H7 (cell line): ENCODE measurements at places on chromosomes 5 and 9.

DNA sequence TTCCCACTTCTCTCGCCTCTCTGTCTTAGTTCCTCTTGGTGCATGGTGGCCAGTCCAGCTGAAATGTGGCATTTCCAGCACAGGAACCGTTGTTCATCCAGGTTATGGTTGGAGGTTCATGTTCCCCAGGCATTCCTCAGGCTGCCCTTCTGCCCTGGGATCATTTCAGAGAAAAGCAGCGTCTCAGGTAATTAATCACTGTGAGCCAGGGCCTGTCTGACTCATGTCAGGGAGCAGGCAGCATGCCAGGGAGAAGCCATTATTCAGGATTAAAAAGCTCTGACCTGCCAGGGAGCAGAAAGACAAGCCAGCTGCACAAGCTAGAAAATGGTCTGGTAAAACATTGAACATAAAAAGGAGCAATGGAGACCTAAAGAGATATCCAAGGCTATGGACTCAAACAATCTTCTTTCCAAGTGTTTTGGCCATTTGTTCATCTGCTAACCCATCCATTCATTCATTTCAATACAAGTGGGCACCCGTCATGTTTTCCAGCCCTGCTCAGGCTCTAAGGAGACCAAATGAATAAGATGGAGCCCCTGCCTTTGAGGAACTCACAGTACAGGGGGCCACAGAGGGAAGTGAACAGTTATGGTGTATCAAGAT, 241.4 kb downstream of the DRD1 start:
- DNase-seq, result no peak

GRCh38 chr9:77714077-77714549, 66.0 kb upstream of the GNA14 start:
- no peak for DNase-seq

DNA sequence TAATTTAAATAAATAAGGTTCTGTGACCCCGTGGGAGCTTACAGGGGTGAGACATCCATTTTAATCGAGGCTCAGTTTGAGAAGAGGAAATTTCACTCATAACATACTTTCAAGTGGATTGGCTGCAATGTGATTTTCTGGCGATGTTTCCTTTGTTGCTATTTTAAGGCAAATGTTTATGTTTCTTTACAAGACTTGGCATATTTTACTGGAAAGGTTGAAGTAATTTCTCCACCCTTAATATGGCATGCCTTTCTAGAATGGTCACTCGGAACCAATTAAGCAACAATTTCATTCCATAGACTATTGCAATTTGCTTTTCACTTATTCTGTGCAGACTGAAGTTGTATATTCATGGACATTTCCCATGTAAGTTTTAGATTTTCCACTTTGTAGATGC, 438.0 kb upstream of the WWC1 start:
- no peak for DNase-seq

DNA sequence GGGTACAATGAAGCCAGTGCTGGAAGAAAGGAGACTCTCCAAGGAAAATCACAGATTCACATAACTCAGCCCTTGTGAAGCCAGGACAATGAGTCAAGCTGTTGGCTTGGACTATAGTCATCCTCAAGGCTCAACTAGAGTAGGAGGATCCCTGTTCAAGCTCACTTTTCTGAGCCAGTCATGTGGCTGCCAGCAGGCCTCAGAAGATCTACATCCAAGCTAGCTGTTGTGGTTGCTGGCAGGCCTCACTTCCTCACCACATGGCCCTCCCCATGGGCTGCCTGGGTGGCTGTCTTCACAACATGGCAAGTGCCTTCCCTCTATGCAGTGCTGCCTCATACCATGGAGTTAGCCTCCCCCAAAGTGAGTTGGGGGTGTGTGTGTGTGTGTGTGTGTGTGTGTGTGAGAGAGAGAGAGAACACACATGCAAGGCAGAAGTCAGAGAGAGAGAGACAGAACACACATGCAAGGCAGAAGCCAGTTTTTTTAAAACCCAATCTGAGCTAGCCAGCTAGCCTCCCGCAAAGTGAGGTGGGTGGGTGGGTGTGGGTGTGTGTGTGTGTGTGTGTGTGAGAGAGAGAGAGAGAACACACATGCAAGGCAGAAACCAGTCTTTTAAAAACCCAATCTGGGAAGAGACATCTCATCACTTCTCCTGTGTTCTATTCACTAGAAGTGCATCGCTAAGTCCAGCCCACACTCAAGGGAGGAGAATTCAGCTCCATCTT, 17.1 kb downstream of the SCAI start:
- DNase-seq, result no peak

DNA sequence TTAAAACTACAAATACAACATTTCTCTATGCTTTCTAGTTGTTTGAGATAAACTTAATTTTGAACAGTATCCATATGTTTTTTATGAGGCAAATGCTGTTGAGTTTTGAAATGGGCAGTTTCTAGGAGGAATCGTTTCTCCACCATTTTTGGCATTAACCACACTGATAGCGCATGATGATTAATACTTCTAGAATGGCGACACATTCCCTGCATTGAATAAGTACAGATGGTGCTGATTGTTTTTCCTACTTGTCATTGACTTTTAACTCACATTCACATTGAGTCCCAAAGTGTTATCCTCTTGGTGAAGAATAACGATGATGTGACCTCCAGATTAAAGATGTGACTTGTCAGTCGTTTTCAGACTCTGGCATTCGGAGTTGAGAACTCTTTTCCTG, 6.5 kb upstream of the CCDC192 start:
- no peak for DNase-seq

- DNase-seq, result no peak
These were observed 40.8 kb downstream of the FAM78A start for GRCh38 chr9:131235480-131235851.

DNA sequence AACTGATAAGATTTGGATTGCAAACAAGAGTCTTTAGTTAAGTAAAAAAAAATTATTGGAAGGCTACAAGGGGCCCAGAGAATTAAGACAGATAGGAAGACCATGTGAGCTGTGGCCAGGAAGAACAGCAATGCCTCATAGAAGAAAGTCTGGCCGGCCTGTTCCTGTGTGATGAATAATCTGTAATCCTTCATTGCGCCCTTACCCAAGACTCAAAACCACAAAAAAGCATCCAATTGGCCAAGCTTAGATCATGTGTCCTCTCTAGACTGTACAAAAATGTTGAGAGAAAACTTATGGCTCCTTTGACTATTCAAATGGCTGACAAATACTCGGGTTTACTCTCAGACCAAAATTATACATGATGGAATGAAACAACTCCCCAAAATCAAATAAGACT, 1383.5 kb downstream of the PTPRD start:
- no peak for DNase-seq

DNA sequence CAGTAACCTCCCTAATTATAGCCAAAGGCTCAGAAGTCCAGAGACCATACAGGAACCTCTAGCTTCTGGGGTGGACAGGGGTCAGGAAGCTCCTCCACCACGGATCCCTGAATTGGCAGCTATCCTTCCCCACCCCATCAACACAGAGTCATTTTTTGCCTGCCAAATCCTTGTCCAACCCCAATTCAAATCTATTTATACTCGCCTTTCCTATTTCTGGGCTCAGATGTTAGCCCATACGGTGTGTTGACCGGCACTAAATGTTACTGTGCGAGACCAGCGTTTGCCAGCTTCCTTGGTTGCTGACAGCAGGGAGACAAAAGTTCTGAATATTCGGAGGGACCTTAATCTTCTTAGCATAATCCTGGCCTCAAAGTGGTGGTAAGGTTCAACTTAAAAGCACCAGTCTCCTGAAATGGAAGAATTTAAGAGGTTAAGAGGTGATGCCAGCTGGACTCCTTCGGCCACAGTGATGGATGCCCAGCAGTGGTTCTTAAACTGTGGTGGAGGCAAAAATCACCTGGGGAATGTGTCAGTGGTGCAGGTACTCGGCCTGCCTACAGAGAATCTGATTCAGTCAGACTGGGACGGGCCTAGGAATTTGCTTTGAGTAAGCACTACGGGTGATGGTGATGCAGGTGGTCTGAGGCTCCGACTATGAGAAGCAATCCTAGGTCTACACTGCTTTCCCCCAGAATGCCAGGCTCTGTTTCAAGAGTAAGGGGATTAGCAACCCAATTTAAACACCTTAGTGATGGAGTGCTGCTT, 204.8 kb upstream of the MEF2C start:
- DNase-seq, result peak; percentile 15

DNA sequence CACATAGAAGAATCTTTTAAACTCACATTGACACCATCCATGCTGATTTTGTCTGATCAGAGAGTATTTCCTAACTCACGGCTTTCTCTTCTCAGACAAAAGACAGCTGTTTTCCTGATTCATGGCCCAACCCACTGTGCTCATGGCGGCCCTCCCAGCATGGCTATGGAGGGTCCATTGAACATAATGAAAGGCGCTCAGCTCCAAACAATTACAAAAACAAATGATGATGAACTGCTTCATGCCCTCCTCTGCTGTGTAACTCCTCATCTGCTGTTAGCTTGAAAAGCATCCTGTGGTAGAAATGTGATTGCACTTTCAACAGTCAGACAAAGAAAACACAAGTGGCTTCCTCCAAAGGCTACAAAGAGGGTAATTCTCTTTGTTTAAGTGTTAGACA, 673.8 kb downstream of the PRELID2 start:
- no peak for DNase-seq

DNA sequence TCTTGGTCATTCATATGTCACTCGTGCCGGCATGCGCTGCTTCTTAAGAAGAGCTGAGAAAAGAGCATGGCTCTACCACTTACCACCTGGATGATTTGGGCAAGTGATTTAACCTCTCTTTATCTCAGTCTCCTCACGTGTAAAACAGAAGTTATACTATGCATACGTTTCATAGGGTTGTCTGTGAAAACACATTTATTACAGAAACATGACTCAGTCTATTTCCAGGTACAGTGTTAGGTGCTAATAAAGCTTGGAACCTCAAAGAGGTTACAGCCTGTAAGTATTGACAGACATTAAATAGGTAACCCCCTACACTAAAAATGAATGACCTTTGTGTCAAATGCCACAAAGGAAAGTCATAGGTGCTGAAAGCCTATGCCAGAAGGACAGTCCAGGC, 43.1 kb downstream of the MED27 start:
- DNase-seq, result no peak

DNA sequence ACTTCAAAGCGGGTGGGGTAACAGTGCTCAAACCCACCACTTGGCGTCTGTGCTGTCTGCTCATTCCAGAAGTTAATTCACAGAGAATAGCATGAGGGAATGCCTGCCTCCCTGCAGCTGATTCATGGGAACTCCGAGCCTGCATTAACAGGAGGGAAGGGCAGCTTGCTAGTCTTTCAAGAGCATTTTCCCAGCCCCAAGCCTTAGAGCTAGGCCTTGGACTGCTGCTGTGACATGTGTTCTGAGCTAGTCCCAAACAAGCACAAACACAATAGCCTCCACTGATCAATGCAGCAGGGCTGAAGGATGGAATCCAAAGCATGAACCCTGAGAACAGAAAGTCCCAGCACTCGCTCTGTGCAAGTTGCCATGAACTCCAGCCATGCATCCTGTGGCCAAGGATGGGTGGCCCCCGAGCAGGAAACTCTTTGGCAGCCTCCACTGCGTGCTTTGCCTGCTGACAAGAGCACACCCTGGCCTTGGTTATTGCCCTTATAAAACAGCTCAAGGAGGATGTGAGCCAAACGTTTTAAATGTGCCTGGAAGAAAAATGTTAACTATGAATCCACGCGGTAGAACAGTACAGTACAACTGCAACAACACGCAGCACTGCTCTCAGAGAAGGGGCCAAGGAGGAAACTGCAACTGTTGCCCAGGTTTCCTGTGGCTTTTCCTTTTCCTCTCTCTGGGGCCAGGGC, 653.1 kb upstream of the KLF4 start:
- no peak for DNase-seq

DNA sequence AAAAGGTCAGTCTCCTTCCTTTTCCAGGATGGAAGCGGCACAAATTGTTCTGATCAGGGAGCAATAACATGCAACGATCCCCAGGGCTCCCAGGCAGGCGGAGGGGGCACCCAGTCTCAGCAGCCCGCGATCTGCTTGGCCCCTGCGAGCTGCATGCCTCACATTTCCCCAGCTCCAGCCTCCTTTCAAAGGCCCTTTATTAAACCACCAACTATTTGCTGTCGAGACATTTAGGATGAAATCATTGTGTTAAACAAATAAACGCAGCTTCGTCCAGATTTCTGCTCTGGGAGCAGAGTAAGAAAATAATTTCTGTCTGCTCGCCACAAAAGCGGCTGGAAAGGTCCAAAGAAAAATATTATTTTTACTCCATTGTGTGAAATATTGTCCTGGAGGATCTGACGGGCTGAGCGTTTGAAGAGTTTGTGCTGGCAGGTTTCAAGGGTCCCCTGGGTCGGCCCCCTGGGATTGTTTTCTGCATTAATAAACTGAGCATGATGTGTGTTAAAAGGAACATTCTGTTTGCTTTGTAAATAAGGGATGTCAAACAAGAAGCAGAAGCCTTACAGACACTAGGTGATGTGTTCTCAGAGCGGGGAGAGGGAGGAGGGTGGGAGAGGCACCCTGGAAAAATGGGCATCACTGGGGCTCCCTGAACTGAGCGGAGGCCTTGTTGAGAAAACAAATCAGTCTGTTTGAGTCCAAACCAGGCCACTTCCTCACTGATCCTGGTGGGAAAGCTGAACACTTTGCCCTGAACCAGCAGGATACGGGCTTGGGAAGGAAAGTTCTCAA, 110.1 kb downstream of the FOXD1 start:
- peak; percentile 26 for DNase-seq

GRCh38 chr9:5633243-5633642, 4.3 kb downstream of the RIC1 start:
- no peak for DNase-seq

GRCh38 chr5:115360046-115360685, 63.7 kb upstream of the CCDC112 start:
- no peak for DNase-seq

DNA sequence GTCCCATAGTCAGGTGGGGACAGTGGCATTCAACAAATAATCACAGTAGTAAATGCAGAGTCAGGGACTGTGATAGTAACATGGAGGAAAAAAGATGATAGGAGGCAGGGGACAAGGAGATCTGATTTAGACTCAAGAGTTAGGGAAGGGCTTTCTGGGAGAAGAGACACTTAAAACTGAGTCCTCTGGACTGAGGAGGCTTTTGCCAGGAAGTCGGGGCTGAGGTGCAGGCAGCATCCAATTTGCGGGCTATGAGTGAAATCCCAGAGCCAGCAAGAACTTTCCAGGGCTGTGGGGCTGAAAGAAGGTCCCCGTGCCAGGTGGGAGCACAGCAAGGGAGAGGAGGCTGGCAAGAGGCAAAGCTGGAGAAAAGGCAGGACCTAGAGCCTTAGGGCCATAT, 124.1 kb downstream of the KIF4B start:
- no peak for DNase-seq

DNA sequence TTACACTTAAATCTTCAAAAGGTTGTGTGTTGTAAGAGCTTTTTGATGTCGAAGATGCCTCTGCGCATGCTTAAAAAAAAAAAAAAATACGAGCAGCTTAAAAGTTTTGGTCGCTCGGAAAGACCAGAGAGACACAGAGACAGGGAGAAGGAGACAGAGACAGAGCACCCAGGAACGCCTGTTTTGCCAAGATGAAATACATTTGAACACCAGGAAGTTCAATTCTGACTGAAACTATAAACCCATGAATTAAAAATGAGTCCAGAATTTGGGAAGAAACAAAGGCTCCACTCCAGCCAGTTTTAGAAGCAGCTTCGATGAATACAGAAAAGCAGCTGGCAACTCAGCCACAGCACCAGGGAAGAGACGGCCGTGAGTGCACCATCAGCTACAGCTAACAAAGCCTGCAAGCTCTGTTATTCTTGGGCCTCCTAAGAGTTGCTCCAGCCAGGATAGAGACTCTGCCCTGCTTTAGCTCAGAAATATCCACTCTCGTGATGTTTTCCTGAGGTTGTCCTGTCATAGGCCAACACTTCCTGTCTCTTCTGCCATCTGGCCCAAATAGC, 2.5 kb upstream of the ZNF474 start:
- DNase-seq, result no peak

- DNase-seq, result peak; percentile 24
These were observed 7.2 kb downstream of the SLC6A3 start for GRCh38 chr5:1437876-1438559.

- no peak for DNase-seq
These were observed 144.5 kb upstream of the TNC start for GRCh38 chr9:115262477-115262876.
